ENCODE measurements at places on chromosomes 5 and 9.

GRCh38 chr9:86624630-86625029, 270.4 kb upstream of the TUT7 start:
- DNase-seq: no peak

DNA sequence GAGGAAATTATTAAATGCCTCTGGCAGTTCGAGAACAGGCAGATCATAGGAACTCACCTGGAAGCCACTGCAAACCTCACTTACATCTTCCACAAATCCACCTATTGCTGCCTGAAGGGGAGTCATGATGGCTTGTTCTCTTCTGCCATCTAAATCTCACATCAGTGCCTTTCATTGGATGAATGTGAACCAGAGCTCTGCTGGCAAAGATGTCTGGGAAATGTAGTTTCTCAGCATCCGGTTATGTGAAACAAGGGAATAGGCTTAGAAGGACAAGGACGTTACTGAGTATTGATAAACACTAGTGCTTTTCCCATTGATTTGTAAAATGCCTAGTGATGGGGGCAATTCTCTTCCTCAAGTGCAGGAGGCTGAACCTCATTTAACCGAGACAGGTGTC, 483.3 kb downstream of the ARHGEF28 start:
- DNase-seq: no peak

- no peak for DNase-seq
These were observed 384.2 kb upstream of the ZNF462 start for GRCh38 chr9:106478727-106479126.

DNA sequence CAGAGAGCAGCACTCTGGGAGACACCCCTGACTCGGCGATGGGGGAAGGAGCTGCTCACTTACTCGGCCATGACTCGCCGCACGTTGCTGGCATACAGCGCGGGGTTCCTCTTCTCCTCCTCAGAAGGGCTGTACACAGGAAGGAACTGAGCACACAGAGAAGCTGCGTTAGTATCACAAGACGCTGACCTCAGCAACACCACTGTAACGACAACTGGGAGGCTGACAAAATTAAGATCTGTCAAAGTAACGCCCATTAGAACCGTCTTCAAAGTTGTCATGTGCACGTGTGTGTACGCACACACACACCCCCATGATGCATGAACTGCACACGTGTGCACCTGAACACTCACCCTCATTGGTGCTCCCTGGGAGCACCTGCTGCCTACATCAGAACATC, 32.1 kb upstream of the SLC6A3 start:
- DNase-seq: no peak

DNA sequence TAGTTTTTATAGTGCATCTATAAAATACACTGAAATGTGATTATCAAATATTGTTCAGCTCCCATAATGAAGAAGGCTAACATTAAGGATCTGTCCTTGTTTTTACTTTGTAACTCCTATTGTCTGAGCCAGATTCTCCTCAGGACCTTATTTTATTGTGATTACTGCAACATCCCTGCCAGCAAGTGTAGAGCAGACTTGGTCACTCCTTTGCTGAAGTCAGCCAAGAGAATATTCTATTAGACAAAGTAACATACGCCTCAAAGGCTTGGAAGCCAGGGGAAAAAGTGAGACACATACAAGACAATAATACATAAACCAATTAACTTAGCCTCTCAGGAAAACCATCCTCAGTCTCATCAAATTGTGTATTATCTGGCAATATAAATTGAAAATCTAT, 269.6 kb downstream of the ARL15 start:
- DNase-seq: no peak

DNA sequence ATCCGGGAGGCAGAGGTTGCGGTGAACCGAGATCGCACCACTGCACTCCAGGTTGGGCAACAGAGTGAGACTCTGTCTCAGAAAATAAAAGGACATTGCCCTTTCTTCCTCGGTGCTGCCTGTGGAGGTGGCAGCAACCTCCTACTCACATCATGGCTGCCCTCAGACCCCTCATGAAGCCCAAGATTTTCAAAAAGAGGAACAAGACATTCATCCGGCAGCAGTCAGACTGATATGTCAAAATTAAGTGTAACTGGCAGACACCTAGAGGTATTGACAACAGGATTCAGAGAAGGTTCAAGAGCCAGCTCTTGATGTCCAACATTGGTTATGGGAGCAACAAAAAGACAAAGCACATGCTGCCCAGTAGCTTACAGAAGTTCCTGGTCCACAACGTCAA, 12.6 kb upstream of the PAX5 start:
- no peak for DNase-seq

DNA sequence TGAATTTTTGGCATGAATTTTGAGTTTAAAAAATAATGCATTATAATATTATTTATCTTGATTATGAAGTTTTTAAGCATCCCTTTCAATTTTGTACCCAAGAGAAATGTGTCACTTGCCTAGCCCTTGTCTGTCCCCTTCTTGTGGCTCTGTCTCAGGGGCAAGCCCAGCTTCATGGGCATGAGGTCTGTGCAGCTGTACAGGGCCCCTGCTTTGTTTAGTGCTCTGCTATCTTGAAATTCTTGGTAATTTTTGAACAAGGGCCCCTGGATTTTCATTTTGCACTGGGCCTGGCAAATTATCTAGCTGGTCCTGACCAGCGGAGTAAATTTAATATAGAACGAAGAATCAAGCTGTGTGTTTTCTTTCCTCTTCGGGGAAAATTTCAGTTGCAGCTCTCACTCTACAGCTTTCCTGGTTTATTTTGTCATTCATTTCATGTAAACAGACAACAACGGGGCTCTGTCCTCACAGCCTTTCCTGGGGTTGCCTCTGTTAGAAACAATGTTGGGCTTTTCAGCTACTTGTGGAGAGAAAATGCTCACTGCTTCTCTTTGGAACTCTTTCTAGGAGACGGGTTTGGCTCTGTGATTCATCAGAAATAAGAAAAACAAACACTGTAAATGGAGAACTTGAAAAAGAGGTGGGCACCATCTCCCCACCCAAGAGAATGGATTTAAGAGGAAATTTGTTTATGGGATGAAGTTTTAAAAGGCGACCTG, 41.1 kb downstream of the LIX1 start:
- no peak for DNase-seq

DNA sequence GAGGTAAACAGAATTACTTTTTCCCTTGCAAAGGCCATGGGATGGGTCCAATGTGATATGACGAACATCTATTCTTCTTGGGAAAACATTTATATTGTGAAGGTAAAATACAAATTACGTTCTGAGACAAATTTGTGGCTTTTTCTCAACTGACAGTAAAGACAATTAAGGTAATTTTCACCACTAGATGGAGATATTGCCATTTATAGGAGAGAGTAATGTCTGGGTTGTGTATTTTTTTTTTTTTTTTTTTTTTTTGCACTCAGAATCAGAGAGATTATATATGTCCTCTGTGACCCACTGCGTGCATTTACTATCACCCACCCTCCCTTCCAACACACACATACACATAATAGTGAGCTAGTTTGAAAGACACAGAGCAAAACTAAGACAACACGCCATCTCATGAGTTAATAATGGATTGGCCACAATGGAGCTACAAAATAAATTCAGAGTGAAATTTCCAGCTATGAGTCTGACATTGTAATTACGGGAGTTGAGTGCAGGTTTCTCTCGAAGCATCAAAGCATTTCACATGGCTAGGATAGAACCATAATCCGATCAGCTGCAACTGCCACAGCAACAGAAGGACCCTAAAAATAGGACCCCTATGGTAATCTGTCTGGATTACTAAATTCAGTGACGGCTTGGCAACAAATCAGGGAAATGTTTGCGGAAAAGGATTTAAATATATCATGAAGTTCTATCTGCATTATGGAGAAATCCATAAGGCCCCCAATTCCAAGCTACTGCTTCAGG, 49.2 kb downstream of the ANXA1 start:
- DNase-seq: no peak

- no peak for DNase-seq
These were observed 265.3 kb downstream of the TRIM32 start for GRCh38 chr9:116952436-116952810.

DNA sequence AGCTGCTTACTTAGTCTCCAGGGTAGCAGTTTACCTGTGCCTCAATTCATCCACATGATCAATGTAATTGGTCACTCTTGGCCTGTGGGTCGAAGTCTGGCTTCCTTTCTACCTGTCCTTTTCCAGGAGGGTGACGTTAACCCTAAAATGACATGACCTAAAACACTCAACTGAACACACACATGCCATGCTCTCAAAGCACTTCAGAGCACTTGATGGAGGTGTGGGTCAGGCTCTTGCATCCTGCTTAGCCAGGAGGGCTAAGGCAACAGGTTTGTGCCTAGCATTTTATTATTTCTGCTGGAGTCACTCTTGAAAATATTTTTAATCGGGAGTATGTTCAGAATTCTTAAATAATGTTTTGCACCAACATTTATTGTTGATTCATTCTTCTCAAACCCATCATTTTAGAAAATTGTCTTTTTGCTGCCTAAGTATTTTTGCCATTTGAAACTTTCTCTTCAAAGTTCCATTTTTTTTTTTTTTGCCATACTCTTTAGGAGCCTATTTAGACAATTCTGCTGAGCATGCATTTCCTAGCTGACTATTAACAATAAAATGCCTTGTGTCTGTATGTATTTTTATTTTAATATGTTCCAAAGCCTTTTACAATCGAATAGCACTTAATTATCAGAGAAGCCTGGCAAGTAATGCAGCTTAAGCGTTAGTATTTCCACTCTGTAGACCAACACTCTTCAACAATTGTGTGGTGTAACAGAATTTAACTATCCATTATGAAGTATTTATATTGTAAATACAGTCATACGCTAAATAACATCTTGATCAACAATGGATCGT, 59.1 kb downstream of the ATP10B start:
- no peak for DNase-seq

DNA sequence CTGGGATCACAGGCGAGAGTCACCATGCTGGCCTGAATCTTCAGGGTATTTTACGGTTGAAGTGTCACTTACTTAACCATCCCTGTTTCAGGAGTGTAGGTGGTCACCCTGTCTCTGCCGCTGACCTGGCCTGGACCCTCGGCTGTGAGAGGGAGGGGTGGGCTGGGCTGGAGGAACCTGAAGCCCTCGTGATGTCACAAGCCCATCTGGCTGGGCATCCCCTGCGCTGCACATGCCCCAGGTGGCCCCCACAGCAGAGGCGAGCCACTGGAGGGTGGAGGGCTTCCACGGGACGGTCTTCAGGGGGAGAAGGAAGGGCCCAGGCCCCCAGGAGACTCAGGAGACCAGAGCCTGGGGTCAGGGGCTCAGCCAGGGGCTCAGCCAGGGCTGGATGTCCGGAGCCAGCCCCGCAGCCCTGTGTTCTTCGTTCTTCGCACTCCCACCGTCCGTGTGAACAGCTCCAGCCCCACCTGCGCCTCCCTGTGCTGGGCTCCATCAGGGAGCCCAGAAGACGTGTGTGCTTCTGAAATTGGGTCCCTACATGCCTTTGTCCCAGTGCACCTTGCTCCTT, 7.6 kb upstream of the AHRR start:
- no peak for DNase-seq

DNA sequence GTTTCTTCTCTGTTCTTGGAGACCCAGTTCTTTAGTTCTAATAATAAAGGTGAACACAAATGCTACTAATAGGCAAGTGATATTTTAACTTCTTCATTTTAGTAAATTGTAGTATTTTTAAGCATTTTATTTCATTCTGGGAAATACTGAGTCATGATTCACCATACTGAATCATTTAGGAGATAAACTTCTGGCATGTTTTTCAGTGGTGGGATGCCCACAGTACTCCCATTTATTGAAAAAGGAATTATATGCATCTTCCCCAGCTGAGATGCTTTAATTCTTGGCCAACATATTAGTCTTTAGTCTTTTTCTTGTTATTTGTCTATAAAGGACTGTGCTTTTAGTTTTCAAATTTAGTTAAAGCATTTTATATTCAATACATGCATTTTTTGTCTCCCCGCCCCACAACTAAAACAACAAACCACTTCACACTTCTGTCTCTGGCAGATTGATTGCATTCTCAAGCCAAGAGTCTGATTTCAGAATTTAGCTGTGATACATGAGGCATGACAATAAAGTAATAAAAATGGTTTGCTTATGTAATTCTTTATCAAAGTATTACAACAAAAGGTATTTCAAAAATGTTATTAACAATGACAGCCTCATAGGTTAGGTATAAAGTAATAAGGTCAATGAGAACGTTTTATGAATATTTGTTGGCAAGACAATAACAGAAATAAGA, 125.2 kb upstream of the CDH18 start:
- no peak for DNase-seq

DNA sequence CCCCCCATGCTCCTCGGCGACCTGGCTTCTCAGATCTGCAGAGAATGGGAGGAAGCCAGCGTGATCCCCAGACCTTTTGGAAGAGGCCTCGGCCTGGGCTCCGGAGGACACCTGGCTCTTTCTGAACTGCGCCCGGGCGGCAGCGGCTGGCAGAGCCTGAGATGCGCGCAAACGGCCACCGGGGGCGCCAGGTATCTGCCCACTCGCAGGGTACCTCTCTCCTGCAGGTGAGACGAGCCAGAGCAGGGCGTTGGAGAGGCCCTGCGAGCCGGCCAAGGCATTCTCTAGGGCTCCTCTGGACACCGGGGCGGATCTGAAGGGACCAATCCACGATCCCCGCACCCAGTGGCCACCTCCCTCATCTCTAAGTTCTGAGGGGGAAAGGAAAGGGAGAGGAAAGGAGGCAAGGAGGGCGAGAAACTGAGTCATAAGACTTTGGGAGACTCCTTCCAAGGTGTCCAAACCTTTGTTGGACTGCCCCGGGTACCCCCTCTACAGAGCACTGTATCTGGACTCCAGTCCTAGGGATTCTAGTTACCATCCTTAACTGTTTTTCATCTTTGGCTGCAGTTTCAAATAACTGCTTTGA, 55.0 kb upstream of the SLC46A2 start:
- DNase-seq: no peak

DNA sequence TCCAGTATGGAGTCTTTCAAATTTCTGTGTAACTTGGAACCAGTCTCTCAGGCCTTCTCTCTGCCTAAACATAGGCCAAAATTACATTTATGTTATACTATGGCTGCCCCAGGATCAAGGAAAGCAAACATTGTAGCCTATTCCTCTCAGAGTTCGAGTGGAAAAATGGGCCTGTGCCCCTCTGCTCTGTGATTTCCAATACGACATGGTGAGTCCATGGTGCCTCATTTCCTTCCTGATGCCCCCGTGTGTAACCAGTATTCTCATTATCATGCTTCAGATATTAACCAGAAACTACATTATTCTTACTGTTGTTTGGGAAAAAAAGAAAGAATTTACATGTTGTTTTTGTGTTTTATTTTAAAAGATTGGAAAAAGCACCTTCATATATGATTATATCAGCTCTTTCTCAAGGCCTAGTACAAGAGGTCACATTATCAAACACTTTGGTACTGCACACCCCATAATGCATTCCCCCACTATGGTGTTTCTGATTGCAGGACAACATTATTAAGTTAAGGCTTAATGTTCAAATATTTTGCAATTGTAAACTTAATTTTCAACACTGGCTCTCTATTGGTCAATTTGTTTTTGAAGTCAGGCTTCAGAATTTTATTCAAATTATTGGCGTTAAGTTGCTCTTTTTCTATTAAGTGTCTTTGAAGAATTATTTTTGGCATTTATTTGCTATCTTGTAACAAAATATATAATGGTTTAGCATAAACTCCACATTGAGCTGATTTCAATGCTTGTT, 151.8 kb upstream of the SLC27A6 start:
- DNase-seq: no peak

Data from AG04450 (cell line).